CD4-positive, alpha-beta T cell treated with Interleukin-6 at 100 ng/mL for 8 hours (primary cell): ENCODE measurements at places on chromosomes 1 and 21.

- no peak for DNase-seq
Measured at GRCh38 chr1:60990714-60991090, 91.7 kb upstream of the NFIA start.

- DNase-seq: no peak
Measured at GRCh38 chr1:240414237-240414636, 197.7 kb downstream of the GREM2 start.

DNA sequence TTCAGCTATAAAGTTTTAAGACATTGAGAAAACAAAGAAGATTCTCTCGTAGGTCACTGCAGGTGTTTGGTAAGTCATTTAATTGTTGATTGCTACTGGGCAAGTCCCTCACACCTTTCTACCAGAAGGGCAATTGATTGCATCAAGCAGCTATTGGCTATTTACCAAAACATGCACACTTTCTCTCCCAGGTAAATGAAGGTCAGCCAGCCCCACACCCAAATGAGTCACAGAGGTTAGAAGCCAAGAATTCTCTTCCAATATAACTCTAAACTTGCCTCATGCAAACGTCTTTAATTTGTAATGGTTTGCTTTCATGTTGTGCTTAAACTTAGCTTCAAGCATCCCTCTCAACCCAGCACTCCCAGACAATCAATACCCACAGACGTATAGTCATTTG lies 475.3 kb upstream of the ADGRL2 start:
- no peak for DNase-seq

DNA sequence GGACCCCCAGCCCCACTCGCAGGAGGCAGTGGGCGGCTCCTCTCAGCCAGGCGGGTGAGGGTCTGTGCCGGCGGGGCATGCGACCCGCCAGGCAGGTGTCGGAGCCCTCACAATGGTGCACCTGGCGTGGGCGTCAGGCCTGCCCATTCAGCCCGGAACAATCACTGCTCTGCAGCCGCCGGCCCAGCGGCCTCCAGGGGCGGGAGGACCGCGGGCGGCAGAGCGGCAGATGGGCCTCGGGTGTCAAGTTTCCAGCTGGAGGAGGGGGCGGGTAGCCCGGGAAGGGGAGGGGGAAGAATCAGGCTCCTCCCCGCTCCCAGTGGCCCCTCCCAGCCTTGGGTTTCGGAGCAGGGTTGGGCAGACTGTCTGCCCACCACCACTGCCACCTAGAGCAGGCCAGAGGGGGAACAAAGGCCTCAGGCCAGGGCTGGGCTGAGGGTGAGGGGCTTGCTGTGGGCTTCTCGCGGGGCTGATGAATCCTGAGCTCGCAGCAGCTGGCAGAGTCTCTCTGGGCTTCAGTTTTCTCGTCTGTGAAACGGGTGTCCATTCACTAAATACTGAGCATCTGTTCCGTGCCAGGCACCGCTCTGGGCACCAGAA lies 39.5 kb upstream of the CASZ1 start:
- DNase-seq: no peak

GRCh38 chr1:15325375-15326085 lies 78.5 kb downstream of the FHAD1 start:
- no peak for DNase-seq

- DNase-seq: no peak
Measured at GRCh38 chr1:209397371-209397770, 186.1 kb upstream of the CAMK1G start.

DNA sequence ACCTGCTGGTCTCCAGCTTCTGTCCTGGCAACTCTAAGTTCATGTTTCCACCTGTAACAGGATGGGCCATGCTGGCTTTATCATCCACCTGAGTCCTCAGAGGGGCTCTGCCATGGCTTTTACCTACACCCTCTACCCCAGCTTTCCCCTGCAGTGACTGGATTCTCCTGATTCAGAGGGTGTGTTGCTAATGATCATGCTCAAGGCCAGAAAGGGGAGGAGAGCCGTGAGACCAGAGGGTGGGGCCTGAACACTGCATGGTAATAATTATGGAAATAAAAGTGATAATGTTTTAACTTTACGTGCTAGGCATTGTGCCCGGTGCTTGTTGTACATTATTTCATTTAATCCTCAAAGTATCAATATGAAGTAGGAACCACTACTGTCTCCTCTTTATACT lies 53.3 kb downstream of the CNIH3 start:
- DNase-seq: no peak

GRCh38 chr1:29667951-29668350 lies 431.6 kb downstream of the PTPRU start:
- no peak for DNase-seq

DNA sequence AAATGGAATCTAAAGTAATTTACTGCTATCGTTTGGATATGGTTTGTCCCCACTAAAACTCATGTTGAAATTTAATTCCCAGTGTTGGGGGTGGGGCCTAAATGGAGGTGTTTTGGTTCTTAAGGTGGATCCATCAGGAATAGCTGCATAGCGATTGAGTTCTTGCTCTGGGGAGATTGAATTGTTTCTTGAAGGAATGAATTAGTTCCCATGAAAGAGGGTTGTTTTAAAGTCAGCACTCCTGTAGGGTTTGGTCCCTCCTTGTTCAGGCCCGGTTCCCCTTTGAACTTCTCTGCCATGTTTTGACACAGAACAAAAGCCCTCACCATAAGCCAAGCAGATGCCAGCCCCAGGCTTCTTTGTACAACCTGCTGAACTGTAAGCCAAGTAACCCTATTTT lies 170.9 kb downstream of the COL11A1 start:
- no peak for DNase-seq

- peak; percentile 66 for DNase-seq
Measured at GRCh38 chr1:89657886-89658285, 25.0 kb downstream of the LRRC8C start.

DNA sequence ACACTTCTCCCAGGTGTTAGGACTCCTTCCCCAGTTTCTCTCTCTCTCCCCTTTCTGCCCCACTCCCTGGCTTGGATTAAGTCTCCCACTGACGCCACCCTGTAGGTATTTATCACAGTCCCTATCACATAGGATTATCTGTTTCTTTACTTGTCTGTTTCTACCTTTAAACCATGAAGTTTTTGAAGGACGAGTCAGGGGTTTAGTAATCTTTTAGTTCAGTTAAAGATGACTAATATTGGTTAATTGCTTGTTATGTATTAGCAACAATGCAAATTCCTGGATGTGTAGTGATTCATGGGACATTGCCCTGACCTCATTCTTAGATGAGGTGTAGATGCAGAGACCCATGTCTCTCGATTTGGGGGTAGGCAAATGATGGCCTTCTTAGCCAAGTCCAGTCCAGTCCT lies 6.4 kb downstream of the LAMC1 start:
- no peak for DNase-seq

- no peak for DNase-seq
Measured at GRCh38 chr1:51331206-51332100, 1.1 kb upstream of the TTC39A start.

- no peak for DNase-seq
Measured at GRCh38 chr21:42651515-42652401, 1.7 kb upstream of the PDE9A start.

DNA sequence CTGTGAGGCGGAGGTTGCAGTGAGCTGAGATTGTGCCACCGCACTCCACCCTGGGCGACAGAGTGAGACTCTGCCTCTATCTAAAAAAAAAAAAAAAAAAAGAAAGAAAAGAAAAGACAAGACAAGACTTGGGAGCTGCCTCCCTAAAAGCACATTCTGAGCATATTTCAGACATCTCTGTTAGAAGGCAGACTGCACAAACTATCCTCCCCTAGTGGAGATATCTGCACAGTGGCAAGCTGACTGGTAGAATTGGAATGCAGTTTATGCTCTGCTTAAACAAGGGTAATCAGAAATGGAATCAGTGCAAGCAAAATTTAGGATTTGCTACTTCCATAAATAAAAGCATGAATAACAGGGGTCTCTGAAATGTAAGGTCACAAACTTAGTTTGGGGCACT lies 31.8 kb downstream of the GNG4 start:
- no peak for DNase-seq

DNA sequence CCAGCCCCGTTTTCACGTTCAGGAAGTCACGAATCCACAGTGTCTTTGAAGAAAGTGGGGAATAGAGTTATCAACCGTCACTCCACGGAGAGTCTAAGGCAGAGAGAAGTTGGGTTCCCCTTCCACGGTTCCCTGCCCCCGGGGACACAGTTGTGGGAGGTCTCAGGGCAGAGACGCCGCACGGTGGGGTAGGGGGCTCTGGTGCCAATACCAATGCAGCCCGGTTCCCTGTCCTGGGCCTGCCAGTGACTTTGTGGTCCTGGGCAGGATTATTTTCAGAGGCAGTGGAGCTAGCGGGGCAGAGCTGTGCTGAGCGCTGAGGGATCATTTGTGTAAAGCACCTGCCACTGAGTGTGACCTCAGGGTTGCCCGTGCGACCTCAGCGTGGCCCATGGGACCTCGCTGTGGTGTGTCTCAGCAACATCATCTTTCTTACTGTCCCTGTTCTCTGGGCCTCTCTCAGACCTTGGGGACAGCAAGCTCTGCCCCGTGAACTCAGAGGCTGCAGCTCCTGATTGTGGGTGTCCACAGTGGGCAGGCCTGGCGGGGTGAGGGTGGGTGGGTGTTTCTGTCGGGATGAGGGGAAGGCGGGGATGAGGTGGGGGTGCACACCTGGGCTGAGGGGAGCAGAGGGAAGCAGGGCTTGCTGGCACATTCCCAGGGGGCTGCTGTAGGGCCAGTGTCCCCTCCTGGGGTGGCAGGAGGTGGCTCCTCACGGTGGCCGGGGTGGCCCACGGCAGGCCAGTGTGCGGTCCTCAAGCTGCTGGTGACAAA lies 65.2 kb downstream of the AGPAT3 start:
- DNase-seq: no peak

DNA sequence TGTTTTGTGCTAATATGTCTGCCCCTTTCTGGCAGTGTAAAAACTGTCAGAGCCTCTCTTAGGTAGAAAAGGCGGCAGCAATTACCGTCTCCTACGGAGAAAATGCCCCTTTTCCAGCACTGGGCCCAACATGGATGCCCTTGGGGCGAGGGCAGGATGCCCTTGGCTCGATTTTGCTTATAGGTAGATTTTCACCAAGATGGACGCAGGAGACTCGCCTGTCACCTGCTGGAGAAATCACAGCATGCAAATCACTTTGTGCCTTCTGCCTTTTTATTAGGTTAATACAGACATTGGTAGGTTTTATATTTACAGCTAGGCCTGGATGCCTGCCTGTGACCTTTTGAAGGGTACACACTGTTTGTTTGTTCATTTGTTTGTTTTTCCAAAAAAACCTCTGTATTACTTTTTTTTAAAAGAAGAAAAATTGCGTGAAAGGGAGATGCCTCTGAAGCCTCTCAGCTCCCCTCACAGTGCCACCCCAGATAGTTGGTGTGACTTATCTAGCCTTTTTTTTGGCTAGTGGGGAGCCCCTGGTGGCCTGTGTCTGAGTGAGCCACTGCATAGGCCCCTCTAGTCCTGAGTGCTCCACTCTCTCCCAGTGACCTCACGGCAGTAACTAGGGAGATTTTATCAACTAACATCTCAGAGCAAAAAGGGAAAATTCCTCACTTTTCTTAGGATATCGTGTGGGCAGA lies 2.5 kb downstream of the ATP1B1 start:
- DNase-seq: no peak

GRCh38 chr1:30373471-30374399 lies 349.6 kb downstream of the MATN1 start:
- DNase-seq: no peak

GRCh38 chr1:212203630-212204029 lies 81.6 kb upstream of the PPP2R5A start:
- no peak for DNase-seq

- no peak for DNase-seq
Measured at GRCh38 chr1:156815961-156816422, 656 bp downstream of the SH2D2A start.

DNA sequence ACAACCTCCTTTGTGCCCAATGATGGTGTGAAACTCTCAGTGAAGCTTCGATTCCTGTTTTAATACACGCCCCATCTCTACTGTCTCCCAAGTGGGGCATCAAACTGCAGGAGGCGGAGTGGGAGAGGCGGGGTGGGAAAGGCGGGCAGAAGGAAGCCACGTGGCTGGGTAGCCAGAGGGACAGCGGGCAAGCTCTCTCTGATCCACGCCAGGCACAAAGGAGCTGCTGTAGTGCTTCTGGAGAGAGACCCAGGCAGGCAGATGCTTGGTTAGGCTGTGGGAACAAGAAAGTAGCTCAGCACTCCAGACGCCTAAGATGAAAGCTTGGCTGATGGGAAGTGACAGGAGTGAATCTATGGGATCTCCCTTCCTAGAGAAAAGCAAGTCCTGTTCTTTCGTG lies 25.7 kb downstream of the TRIM67 start:
- no peak for DNase-seq

DNA sequence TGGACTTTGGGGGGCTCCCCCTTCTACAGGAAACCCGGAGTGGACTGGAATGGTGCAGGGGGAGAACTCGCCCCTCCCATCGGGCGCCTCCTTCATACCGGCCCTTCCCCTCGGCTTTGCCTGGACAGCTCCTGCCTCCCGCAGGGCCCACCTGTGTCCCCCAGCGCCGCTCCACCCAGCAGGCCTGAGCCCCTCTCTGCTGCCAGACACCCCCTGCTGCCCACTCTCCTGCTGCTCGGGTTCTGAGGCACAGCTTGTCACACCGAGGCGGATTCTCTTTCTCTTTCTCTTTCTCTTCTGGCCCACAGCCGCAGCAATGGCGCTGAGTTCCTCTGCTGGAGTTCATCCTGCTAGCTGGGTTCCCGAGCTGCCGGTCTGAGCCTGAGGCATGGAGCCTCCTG lies at the start of gene TNFRSF14:
Gene TNFRSF14 (plus strand): TSS at position 95 of the 401 bp plus-strand sequence. CDS start 294 bp downstream, at position 389.
- peak; percentile 76 for DNase-seq

- no peak for DNase-seq
Measured at GRCh38 chr1:178580876-178581275, 68.0 kb downstream of the TEX35 start.

- DNase-seq: peak; percentile 31
Measured at GRCh38 chr1:229557200-229557850, 1.2 kb downstream of the ABCB10 start.

DNA sequence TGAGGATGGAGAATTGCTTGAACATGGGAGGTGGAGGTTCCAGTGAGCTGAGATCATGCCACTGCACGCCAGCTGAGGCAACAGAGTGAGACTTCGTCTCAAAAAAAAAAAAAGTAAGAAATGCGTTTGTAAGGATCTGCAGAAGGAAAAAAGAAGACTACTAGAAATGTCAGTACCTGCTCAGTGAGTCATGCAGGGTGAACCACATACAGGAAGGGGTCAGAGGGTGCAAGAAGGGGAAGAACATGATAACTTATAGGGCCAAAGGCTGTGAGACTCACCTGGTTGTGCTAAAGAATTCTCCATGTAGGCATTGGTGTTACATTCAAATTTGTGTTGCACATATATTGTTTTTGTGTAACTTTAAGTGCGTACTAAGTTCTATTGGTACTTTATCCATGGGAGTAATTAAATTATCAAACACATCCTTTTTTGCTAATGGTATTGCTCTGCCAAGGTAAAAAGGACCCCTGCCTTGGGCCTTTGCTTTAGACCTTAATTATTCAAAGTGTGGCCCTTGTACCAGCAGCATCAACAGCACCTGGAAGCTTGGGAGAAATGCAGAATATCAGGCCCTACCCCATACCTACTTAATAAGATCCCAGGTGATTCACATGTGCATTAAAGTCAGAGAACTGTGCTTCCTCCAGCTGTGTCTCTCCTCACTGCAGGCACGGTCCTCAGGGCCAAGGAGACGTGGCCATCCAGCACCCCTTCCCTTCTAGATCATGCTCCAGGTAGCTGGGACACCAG lies 96.4 kb upstream of the PPP2R5A start:
- DNase-seq: peak; percentile 26
